ENCODE measurements at places on chromosomes 7 and 10.

- DNase-seq = no peak
Observed at GRCh38 chr10:87746911-87747310, 71.1 kb downstream of the ATAD1 start.

DNA sequence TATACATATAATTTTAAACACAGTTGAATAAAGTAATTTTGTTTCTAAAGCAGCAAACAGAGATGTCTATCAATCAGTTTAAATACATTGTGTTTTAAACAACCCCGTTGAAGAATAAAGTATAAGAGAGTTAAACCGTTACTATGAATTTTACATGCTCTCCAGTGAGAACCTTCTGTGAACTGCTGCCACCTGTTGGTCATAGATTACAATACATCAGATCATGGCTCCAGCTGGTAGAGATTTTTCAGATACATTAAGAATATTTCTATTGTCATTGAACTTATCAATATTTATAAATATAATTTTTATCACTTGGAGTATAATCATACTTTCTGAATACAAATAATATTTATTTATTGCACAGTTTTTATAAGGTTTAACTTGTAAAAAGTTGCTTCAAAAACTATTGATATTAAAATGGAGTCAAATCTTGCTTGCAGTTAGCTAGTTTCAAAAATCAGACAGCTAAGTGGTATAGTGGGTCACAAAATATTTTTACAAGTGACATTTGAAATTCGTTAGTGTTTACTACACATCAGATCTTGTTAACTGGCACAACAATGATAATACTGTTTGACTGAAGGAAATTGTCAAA lies 561.2 kb upstream of the PHF14 start:
- DNase-seq = peak; percentile 21

DNA sequence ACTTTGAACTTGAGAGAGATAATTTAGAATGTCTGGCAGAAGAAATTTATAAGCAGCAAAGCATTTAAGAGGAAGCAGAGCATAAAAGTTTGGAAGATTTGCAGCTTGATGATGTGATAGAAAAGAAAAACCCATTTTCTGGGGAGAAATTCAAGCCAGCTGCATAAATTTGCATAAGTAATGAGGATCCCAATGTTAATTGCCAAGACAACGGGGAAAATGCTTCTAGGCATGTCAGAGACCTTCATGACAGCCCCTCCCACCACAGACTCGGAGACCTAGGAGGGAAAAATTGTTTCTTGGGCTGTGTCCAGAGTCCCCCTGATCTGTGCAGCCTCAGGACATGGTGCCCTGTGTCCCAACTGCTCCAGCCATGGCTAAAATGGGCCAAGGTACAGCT lies 263.6 kb upstream of the POT1 start:
- no peak for DNase-seq

DNA sequence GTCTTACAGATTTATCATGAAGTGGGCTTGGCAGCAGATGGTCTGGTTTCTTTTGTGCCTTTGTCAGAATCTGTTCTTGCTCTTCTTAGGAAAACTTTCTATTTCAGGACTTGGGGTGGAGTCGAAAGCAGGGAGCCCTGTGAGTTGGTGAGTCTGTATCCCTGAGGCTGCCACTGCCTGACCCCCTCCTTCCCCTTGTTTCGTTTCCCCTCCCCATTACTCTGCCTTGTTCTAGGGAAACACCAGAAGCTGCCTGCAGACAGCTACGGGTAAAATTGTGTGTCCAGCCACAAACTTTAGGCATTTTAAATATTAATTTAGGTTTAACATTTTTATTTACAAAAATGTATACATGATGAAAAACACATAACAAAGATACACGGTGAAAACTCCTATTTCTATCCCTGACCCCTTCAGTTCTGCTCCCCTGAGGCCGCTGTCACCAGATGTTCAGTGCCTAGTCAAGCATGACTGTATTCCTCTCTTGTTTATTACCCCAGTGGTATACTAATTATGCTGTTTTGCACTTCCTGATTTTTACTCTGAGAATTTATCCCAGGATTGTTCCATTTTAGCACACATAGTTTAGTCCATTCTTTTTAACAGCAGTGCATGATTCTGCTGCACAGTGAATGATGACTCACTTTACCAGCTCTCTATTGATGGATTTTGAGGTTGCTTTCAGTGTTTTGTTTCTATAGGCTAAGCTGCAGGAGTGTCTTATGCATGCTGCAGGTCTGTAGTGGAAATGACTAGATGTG lies 9.1 kb downstream of the TSPAN14 start:
- no peak for DNase-seq

DNA sequence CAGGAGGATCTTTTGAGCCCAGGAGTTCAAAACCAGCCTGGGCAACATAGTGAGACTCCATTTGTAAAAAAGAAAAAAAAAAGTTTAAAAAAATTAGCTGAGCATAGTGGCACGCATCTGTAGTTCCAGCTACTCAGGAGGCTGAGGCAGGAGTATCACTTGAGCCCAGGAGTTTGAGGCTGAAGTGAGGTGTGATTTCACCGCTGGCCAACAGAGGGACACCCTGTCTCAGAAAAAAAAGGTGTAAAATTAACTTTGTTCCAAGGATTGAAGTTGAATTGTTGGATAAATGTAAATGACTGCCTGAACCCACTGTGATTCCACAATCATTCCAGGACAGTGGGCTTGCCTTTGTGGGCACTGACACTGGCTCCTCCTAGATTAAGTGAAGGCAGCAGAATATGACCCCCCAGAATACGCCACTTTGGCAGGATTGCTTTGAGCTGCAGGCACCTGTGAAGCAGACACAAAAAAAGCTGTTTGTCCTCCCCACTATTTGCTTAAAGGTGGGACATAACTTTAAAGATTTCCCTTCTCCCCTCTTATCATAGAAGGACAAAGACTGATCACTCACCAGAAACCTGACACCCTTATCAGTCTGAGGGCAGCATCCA lies 57.2 kb upstream of the FOXI2 start:
- DNase-seq = no peak

DNA sequence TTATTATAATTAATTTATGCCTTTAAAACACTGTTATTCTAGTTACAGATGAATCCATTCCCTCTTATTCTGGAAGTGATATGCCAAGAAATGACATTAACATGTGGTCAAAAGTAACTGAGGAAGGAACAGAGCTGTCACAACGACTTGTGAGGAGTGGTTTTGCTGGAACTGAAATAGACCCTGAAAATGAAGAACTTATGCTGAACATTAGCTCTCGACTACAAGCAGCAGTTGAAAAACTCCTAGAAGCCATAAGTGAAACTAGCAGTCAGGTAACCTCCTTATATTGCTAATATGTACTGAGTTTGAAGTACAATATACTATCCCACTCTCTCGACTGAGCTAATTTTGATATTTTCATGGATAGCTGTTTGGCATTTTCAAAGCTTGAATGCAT lies 81.6 kb downstream of the CYP51A1 start:
- no peak for DNase-seq

GRCh38 chr10:12973149-12973718 lies 28.3 kb downstream of the CCDC3 start:
- no peak for DNase-seq

DNA sequence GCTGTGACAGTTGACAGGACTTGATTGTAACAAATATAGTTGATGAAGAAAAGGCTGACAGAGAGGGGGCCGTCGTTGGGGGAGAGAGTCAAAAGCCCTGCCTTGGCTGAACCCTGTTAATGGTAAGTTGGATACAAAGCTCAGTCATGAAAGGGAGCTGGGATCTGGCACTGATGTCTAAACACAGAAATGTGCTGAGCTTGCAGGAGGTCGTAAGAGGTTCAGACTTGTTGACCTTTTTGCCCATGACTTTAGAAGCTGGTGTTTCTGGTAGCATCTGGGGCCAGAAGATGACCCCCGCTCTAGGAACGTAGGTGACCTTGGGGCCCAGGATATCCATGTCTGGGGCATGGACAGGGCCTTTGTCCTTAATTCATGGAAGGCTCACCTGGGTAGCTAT lies 294.7 kb downstream of the TCF7L2 start:
- DNase-seq = no peak

DNA sequence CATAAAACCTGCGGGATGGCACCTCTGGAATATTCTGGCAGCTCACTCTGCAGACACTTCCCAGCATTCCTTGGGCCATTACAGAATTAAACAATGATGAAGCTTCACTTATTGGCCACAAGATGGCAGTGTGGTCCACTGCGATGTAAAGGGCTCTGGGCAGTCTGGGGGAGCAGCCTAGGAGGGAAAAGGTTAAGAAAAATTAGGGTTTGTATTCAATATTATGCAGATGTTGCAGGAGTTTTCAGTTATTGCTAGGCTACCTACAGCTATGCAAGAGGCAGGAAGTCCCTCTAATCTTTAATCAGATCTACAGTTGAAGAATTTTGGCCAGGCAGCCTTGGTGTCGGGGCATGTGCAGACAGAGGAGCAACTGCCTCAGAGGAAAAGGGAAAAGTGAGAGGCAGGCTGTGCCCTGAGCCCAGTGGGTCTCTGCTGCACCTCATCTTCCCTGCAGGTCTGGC lies 233.2 kb upstream of the PRSS1 start:
- peak; percentile 63 for DNase-seq

- DNase-seq = no peak
Observed at GRCh38 chr7:73968487-73968886, 59.5 kb upstream of the ELN start.

DNA sequence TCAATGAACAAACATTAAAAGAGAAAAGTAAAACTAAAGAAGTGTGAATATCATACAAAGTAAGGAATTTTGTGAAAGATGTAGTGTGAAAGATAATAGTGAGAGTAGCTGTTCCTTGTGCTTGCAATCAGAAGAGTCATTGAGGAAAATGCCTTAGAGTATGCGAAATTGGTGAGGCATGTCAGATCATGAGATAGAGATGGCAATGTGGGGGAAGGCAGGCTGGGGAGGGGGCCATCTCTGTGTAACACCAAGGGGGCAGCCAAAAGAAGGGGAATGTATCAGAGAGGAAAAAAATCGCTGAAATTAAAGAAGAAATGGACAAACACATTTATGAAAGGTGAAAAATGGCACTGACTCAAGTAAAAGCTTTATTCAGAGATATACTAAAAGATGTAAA lies 19.6 kb upstream of the PRKAR2B start:
- DNase-seq = no peak

- no peak for DNase-seq
Observed at GRCh38 chr7:120053390-120053961, 219.5 kb upstream of the KCND2 start.

DNA sequence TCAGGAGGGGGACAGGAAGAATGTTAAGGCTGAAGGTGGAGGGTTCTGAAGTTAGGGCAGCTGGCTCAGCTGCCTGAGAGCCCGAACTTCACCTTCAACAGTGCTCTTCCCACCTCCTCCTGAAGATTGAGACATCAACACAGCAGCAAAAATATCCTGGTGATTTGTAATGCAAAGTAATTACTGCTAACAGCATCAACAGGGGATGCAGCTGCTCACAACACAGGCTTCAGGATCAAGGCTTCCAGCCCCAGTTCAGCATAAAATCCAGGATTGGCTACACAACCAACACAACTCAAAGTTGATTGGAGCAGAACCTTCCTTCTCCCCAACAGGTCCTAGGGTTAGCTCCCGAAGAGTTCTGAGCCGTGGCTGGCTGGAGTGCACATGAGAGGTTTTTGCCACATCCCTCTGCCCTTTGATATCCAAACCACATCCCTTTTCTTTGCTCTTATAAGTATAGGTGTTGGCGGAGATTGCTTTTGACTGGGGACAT lies 242.4 kb downstream of the KIAA1217 start:
- no peak for DNase-seq

DNA sequence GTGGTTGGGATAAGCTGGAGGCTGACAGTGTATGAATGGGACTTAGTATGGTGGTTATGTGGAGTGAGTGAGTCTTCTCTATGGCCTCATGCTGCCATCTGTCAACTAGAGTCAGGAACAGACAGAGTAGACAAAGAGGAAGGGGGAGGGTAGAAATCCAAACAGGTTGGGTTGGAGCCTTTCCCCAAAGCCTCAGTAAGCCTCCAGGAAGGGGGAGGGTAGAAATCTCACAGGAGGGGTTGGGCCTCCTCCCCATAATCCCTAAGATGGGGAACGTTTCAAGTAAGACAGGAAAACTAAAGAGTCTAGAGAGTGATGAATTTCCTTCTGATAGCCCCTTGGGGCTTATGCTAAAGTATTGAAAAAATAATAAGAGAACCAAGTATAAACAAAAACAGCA lies 2.0 kb upstream of the AKR1B15 start:
- no peak for DNase-seq

GRCh38 chr10:4270116-4270515 lies 485.1 kb upstream of the KLF6 start:
- no peak for DNase-seq

DNA sequence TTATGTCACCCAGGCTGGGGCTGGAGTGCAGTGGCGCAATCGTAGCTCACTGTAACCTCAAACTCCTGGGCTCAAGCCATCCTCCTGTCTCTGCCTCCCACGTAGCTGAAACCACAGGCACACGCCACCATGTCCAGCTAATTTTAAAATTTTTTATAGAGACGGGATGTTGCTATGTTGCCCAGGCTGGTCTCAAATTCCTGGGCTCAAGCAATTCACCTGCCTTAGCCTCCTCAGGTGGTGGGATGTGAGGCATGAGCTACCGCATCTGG lies 123.2 kb upstream of the PARD3 start:
- no peak for DNase-seq

- DNase-seq = no peak
Observed at GRCh38 chr10:69953851-69954250, 98.8 kb upstream of the MACROH2A2 start.

DNA sequence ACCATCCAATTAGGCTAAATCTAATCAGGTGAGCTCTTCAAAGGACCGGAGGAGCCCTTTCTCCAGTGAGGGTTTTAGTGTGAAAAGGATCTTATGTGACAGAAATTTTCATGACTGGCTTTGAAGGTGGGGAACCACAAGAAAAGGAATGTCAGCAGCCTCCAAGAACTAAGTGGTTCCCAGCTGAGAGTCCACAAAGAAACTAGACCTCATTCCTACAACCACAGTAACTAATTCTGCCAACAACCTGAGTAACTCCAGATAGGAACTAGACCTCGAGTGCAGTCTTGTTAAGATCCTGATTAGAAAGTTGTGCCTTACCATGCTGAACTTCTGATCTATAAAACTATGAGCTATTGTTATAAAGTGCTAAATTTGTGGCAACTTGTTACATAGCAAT lies 51.3 kb downstream of the PCLO start:
- no peak for DNase-seq

GRCh38 chr10:73773152-73773879 lies 8.5 kb upstream of the CHCHD1 start:
- DNase-seq = no peak

GRCh38 chr7:39691821-39692220 lies 68.4 kb downstream of the RALA start:
- DNase-seq = no peak

- DNase-seq = no peak
Observed at GRCh38 chr7:106372126-106372525, 87.3 kb upstream of the NAMPT start.

GRCh38 chr10:89377705-89378637 lies at the start of gene IFIT1B:
Gene IFIT1B (plus strand): TSS chr10:89378056. CDS start chr10:89378136, 80 bp downstream.
- DNase-seq = no peak

DNA sequence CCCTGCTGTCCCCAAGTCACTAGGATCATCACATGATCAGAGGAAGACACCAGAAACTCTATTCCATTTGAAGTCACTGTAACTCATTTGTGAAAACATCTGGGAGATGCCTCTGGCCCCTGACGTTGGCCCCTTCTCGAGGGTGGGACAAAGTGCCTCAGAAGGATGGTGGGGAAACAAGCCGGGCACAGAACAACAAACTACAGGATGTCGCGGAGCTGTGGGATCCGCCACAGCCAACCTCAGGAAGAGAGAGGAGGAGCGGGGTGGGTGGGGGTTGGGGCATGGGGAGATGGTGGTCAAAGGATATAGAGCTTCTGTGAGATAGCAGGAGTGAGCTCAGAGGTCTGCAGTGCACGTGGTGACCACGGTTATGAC lies 265.6 kb upstream of the TCERG1L start:
- no peak for DNase-seq
